ENCODE measurements at places on chromosomes 4 and X.

- DNase-seq, result no peak
These were observed 15.7 kb downstream of the ADGRA3 start for GRCh38 chr4:22500128-22500611.

- no peak for DNase-seq
These were observed 4.0 kb downstream of the HERC6 start for GRCh38 chr4:88382621-88383020.

- no peak for DNase-seq
These were observed 10.2 kb downstream of the EDNRA start for GRCh38 chr4:147491086-147491485.

- no peak for DNase-seq
These were observed 1.1 kb upstream of the CD38 start for GRCh38 chr4:15776871-15777648.

DNA sequence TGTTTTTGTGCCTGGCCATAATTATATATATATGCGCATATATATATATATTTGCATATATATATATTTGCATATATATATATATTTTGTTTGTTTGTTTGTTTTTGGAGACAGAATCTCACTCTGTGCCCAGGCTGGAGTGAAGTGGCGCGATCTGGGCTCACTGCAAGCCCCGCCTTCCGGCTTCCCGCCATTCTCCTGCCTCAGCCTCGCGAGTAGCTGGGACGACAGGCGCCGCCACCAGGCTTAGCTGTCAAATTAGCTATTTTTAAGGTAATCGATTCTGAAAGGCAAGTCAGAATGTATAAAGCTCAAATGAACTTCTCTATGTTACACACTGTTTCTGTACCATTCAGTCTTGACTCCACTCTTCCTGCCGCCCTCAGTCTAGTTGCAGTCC is 273.3 kb downstream of the TRIML1 start:
- DNase-seq, result no peak

DNA sequence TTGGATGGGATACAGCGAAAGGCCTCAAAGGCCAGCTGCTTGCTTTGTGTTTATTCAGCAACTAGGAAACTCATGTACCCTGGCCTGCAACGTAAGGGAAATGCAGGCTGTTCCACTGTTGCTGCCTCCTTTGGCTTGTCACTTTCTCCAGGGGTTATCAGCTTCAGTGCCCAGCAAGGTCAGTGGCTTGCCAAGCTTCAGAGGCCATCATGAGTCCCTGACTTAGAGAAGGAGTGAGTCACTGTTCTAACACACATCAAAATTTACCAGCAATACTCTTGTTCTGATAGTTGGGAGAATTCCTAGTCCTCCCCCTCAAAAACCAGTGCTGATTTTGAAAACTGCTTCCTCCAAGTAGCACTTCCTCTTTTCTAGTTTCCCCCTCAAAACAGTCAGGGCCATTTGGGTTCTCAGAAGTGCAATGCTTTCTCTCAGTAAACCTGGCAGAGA is 250.8 kb downstream of the ARHGAP24 start:
- no peak for DNase-seq
